ENCODE measurements at places on chromosomes 6 and 20.
A peak's percentile ranks its signal among the peaks of the same experiment; 100 is the strongest.

DNA sequence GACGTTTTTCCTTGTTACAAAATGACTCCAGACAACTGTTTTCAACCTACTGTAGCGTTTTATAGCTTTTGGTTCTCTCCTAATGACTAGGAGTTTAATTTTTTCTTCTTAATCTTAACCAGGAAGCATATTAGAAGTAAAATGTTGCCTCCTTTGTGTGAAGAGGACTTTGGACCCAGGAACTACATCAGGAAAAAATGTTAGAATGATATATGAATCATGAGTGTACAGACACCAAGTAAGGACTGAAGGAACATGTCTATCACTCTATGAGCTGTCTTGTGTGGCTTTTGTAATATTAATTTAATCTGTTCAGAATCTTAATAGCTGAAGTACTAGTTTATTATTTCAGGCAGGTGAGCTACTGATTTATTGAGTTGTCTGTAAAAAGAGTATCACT is 71.0 kb upstream of the MARCKS start:
- no peak for DNase-seq

DNA sequence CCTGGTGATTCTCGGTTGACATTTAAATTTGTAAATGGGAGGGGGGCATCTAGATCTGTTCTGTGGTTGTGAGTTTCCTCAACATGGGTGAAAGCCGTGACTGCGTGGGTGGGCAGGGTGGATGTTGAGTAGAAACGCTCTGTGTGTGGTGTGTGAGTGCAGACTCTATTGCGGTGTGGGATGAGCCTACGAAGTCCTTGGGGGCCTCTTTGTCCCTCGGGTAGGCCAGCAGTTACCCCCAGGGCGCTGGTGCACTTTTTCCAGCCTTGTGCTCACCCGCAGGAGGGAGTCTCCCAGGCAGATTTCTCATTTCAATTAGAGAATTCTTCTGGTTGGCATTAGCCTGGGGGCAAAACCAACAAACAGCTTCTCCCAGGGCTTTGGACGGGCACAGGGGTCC is 10.6 kb downstream of the TOX2 start:
- DNase-seq, result no peak

- no peak for DNase-seq
Measured at GRCh38 chr20:25532971-25533391, 52.4 kb downstream of the NINL start.

DNA sequence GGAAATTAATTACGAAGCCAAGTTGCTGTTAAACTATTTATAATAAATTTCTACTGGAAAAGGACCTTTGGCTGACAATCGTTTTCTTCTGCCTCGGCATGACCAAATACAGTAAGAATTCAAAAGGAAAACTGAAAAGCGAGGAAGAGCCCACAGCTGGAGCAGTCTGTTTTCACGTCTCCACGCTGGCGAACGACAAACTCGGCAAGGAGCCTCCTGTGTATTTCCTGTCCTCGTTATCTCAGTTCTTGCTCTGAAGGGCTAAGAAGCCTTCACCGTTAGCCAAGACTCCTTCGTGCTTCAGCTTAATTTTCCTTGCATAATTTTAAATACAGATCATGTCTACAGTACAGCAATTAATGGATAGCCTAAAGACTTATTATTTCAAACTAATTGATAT is 214.3 kb upstream of the PLCB4 start:
- DNase-seq, result no peak

DNA sequence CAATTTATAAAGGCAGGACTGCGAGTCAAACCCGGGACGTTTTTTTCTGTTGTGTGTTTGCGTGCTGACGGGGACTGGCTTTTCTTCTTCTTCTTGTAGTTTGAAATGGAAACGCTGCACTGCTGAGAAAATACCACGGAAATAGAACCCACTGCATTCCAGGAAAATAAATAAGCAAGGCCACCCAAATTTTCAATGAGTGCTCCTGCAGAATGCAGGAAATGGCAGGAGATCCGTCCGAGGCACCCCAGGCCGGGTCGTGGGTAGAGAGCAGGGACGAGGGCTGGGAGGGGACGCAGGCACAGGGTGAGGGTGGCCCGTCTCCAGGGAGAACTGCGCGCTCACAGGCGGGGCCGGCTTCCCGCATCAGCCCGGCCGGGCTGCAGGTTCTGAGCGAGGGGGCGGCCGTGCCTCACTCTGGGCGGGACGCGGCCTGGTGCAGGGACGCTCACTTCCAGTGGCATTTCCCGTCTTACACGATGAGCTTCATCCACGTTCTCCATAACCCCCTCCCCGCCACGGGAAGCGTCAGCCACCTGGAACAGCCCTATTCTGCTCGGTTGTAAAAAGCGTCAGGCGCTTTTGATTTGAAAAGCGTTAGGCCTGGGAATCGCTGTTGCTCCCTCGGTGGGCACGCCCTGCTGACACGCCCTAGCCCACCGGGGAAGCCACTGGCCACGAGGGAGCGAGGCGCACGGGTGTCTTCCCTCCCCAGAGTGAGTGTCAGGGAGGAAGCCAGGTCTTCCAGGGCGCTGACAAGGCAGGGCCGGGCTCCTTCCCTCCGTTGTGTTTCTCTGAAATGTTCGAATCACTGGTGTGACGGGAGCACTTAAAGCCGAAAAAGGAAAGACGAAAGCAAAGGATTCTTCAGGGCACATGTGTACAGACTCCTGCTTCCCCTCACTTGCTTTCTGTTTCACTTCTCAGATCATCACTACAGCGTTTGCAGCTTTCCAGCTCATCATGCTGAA is 17.9 kb upstream of the EXOC2 start:
- DNase-seq, result peak; percentile 35

DNA sequence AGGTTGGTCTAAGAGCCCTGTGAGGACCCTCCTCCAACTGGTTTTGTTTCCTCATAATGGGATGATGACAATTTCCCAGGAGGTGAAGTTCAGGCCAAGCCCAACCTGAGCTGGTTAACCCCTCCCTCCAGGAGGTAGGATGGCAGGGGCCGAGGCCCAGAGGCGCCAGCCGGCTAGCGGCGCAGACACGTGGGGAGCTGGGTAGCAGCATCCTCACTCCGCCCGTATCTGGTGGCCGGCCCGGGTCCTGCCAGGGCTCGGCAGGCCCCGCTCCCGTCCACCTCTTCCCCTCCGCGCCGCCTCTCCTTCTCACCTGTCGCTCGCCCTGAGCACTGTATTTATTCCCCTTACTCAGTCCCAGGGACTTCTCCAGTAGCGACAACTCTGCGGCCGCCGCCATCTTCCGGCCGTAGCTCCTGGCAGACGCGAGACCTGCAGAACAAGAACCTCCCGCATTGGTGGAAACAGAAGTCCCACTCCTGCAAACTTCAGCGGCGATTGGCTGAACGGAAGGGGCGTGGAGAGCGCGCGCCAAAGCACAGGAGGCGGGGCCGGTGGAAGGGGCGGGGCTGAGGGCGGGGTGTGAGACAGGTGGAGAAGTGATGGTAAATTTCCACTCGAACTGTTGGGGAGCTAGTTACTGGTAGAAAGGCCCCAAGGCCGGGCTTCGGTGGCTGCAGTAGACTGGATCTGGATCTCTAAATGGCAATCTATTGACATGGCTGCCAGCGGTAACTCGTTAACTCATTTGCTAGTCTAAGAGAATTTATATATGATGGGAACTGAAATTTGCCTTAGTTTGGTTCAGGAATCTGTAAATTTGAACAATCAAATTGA is at the start of gene EEF1E1:
Gene EEF1E1, minus strand, starts transcription at position 427 of the 837 bp plus-strand sequence. Its CDS starts 27 bp downstream, at position 400.
- peak; percentile 99 for DNase-seq

DNA sequence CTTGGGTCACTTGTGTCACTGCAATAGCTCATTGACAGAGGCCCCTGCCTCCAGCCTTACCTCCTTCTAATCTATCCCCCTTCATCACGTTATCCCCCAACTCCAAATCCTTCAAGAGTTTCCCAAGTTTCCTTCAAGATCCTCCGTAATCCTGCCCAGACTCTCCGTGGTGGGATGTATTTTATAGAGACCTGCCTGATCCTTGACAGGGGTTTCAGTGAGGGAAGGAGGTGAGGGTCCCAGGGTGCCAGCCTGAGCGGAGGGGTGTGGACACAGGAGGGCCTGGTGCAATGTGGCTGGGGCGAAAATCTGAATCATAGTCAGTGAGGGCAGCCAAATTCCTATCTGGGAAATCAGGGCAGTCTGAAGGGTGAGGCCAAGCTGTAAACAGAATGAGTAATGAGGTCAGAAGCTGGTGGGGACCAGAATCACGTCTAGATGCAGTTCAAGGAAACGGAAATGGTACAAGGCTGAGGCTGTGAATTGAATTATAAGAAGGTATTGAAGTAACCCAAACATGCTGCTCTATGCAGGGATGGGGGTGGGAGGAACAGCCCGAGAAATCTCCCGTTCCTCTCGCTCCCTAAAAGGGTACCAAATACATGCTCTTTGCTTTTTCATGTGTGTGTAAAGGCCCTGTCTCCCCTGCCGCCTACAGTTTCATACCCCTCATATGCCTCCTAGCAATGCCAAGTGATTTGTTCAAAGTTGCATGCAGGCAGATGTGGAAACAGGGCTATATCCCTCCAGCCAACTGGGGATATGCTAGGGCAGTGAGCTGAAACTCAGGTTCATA is 35.4 kb upstream of the PIM1 start:
- DNase-seq, result no peak

GRCh38 chr6:101422811-101423210 is 29.3 kb downstream of the GRIK2 start:
- no peak for DNase-seq
